ENCODE measurements at places on chromosomes 12 and 14. TPM values are rescaled to one million over a fixed set of nuclear protein-coding genes. Genes with fewer than 3 reads are reported as not detected.

Gene SLCO1B1
- total RNA-seq = not detected

Gene EML5
- total RNA-seq = not detected

Gene SDR9C7
- not detected for total RNA-seq

Gene SYT1
- total RNA-seq = 4.5 TPM

Gene FIGNL2
- total RNA-seq = under 0.01 TPM

Gene KDM5A
- 22.7 TPM for total RNA-seq

Gene CPNE6
- not detected for total RNA-seq

Gene CCDC175
- not detected for total RNA-seq

Gene NTF3
- 2.2 TPM for total RNA-seq

Gene CCDC197
- total RNA-seq = not detected

Gene FAM222A
- 0.15 TPM for total RNA-seq

Gene ATP23
- total RNA-seq = 13.1 TPM

Gene ABCC9
- total RNA-seq = 0.34 TPM

Gene C14orf93
- 22.9 TPM for total RNA-seq

Gene BAZ2A
- total RNA-seq = 27.7 TPM

Gene OTX2
- total RNA-seq = not detected

Gene ITGB7
- total RNA-seq = under 0.01 TPM

Gene FGF6
- total RNA-seq = not detected

Gene C12orf50
- total RNA-seq = not detected

Gene AEBP2
- total RNA-seq = 5.7 TPM

Gene GALNT4
- total RNA-seq = 5.4 TPM

Gene ZC2HC1C
- 1.3 TPM for total RNA-seq

Gene CCDC38
- not detected for total RNA-seq

Gene ADAMTS20
- total RNA-seq = not detected

Gene MYF6
- 0.45 TPM for total RNA-seq

Gene STAB2
- total RNA-seq = not detected

Gene TMEM117
- total RNA-seq = 3.0 TPM

Gene ISCA2
- 25.2 TPM for total RNA-seq

Gene TEX52
- total RNA-seq = not detected

Gene GLS2
- total RNA-seq = under 0.01 TPM

Gene HOXC11
- not detected for total RNA-seq

Gene MGAT4C
- total RNA-seq = not detected

Gene MOAP1
- 7.4 TPM for total RNA-seq

Gene NOPCHAP1
- total RNA-seq = 5.4 TPM

Gene LRFN5
- 2.9 TPM for total RNA-seq

Gene LBHD2
- not detected for total RNA-seq

Gene SERPINA6
- total RNA-seq = not detected

Gene CIROP
- total RNA-seq = 0.45 TPM

Gene LRTM2
- not detected for total RNA-seq

Gene ARHGDIB
- total RNA-seq = 3.7 TPM

Gene MUCL1
- total RNA-seq = not detected

Gene CSAD
- 5.4 TPM for total RNA-seq

Gene TGM1
- total RNA-seq = 1.2 TPM

Gene FAM216A
- total RNA-seq = 22.0 TPM

Gene ACOT4
- total RNA-seq = 1.6 TPM

Gene GPR137C
- 0.59 TPM for total RNA-seq

Gene SSTR1
- 1.0 TPM for total RNA-seq
